ENCODE measurements at places on chromosomes 7 and 10. TPM values are rescaled to one million over a fixed set of nuclear protein-coding genes. Genes with fewer than 3 reads are reported as not detected.

Gene BET1
- 36.4 TPM for total RNA-seq

Gene OGDHL
- total RNA-seq: 0.18 TPM

Gene GALNT11
- 24.4 TPM for total RNA-seq

Gene FLNC
- 116 TPM for total RNA-seq

Gene OPN1SW
- not detected for total RNA-seq

Gene POLR2J2
- total RNA-seq: 1.3 TPM

Gene SPDYE3
- total RNA-seq: not detected

Gene HMX3
- not detected for total RNA-seq

Gene CUBN
- total RNA-seq: 0.83 TPM

Gene CUZD1
- total RNA-seq: 0.56 TPM

Gene ADRB1
- total RNA-seq: not detected

Gene MMP21
- not detected for total RNA-seq

Gene GBX1
- total RNA-seq: not detected

Gene CYP3A5
- total RNA-seq: not detected

Gene LRMDA
- not detected for total RNA-seq

Gene NSUN6
- total RNA-seq: 11.4 TPM

Gene C10orf53
- not detected for total RNA-seq

Gene ELMO1
- not detected for total RNA-seq

Gene OR6V1
- total RNA-seq: not detected

Gene GPNMB
- under 0.01 TPM for total RNA-seq

Gene TRIM4
- total RNA-seq: 15.3 TPM

Gene ANKRD1
- total RNA-seq: 10.8 TPM

Gene VSTM4
- 2.5 TPM for total RNA-seq

Gene CDNF
- total RNA-seq: 0.83 TPM

Gene IL6
- 18.3 TPM for total RNA-seq

Gene WEE2
- total RNA-seq: not detected

Gene ABI1
- total RNA-seq: 71.3 TPM

Gene FAM237B
- total RNA-seq: not detected

Gene AEBP1
- 1.1 TPM for total RNA-seq

Gene TMEM229A
- not detected for total RNA-seq

Gene LBX1
- not detected for total RNA-seq

Gene CALML3
- not detected for total RNA-seq

Gene ZNF37A
- 10.0 TPM for total RNA-seq

Gene CALCR
- not detected for total RNA-seq

Gene SPOCK2
- not detected for total RNA-seq

Gene PIP
- total RNA-seq: not detected

Gene ACBD7
- 1.1 TPM for total RNA-seq

Gene BUD31
- 72.6 TPM for total RNA-seq

Gene CHST15
- 0.18 TPM for total RNA-seq

Gene CCNY
- 81.4 TPM for total RNA-seq

Gene TAS2R5
- 0.36 TPM for total RNA-seq

Gene SLC39A12
- total RNA-seq: not detected

Gene EGR2
- 0.56 TPM for total RNA-seq

Gene DOCK1
- total RNA-seq: 79.2 TPM

Gene MCM7
- 130 TPM for total RNA-seq

Gene GARIN1A
- total RNA-seq: 0.18 TPM

Gene UTF1
- total RNA-seq: not detected

Gene GOLGA7B
- total RNA-seq: not detected

Gene ODAD2
- total RNA-seq: 1.1 TPM

Gene LIPF
- total RNA-seq: not detected

Gene RAPGEF5
- total RNA-seq: 0.28 TPM

Gene MSMB
- total RNA-seq: not detected

Gene ADAM12
- 9.7 TPM for total RNA-seq

All from IMR-90 (cell line).